Stimulated activated CD8-positive, alpha-beta memory T cell treated with anti-CD3 and anti-CD28 coated beads, Interleukin-15, amount 100 ng/mL, for 1 hour (primary cell): ENCODE measurements at places on chromosomes 12 and 14.

DNA sequence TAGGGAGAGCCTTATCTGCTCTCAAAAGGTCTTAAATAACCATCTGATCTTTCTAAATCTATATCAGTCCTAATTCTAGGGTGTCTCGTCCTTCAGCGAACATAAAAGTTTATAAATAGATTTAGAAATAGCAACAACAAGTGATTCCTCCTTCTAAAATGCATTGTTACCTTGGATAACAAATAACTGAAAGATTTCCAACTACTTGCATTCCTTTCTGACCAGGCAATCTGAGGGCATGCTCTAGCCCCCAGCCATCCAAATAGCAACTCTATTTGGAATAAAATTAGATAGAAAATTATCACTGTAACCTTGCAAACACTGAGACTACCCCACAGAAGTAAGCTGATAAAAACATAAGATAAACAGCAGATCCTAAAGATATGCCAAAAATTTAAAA lies 21.8 kb upstream of the KRR1 start:
- DNase-seq: no peak

DNA sequence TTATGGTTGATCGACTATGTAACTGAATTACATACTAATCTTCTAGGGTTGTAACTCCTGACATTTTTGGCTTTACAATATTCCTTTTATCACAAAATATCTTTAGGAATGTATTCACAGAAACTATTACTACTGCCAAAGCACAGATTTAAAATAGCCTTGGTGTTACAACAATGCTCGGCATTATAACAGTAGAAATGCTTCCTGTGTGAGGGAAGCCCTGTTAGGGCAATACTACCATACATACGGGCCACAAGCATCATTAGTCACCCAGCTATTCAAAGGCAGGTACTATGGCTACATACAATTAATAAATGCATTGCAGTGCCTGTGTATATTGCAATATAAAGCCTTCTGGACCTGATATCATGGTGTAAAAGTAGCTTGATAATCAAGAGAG lies 517.8 kb downstream of the C12orf50 start:
- no peak for DNase-seq

DNA sequence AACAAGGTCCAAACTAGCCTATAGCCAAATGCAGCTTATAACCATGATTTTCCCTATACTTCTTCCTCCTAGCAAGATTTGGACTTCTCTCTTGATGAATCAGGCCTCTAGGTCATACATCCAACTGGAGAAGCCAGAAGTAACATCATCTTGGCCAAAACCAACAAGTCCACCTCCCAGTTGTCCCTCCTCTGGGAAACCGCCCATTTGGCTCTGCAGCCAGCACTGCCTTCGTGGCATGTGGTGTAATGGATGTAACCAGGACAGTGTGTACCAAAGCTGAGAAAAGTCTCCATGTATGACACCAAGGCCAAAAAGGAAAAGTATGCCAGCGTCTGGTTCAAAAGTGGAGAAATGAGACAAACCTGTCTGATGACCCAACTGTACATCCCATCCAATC lies 59.3 kb upstream of the VASH1 start:
- no peak for DNase-seq

- DNase-seq: no peak
Measured at GRCh38 chr12:84641940-84642545, 270.6 kb downstream of the SLC6A15 start.

GRCh38 chr14:75602503-75602902 lies 24.1 kb downstream of the FLVCR2 start:
- DNase-seq: no peak

- DNase-seq: no peak
Measured at GRCh38 chr14:37709419-37710195, 114.2 kb downstream of the TTC6 start.

DNA sequence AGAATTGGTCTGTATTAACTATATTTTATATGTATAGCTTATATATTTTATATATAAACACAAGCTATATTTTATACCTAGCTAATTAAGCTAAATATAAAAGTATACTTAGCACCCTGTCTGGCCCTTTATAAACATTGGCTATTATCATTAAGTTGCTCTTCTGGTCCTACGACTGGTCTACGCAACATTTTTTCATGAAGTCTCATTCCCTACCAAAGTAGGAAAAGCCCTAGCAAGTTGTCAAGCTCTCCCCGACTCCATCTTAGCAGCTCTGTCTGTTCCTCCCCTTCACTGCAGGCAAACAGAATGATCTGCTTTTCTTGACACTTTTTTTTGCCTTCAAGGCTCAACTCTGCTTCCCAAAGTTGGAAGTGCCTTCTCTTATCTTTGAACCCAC lies 36.7 kb upstream of the ELK3 start:
- DNase-seq: no peak

DNA sequence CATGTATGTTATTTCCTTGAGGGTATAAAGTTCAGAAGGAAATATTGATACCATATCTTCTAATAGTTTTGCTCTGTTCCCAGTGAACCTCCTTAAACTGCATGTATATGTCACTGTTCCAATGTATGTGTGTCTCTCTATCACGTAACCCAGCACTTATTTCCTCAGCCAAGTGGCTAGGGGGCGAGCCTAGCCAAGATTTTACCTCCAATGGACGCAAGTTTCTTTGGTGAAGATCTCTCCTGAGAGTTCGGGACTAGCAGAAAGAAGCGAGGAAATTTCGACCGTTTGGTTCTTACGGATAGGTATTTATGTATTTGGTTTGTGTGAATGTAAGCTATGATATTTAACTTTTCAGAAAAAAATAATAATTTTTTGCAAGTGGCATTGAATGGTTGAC lies 2.5 kb downstream of the SFSWAP start:
- DNase-seq: no peak

DNA sequence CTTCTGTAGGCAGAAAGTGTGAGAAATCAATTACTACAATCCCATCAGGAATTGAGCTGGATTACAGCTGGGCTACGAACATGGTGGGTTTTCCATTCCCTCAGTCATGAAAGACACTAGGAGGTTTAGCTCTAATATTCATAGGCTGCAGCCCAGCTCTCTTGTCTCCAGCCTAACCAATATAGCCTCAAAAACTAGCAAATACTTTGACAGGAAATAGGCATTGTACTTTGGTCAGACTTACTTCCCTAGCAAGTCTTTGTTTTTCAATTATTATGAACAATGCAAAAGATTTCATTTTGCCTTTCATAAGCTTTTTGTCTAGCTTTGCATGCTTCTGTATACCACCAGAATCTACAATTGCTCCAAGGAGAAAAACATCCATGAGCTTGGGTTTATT lies 296.2 kb downstream of the GPHN start:
- no peak for DNase-seq

GRCh38 chr14:105447651-105448640 lies 26.7 kb upstream of the CRIP2 start:
- DNase-seq: no peak
